ENCODE measurements at places on chromosomes 6 and 20.

GRCh38 chr20:58039274-58040092 is 189.0 kb downstream of the ANKRD60 start:
- no peak for DNase-seq

- DNase-seq: peak; percentile 17
Measured at GRCh38 chr6:63677282-63677681, 41.7 kb downstream of the PHF3 start.

- DNase-seq: no peak
Measured at GRCh38 chr20:47156301-47157137, 200.0 kb downstream of the ZMYND8 start.

GRCh38 chr6:13049666-13050254 is 278.6 kb downstream of the TBC1D7 start:
- DNase-seq: no peak

- no peak for DNase-seq
Measured at GRCh38 chr6:19811397-19812079, 25.6 kb upstream of the ID4 start.

- DNase-seq: no peak
Measured at GRCh38 chr6:32411566-32412327, 4.8 kb upstream of the BTNL2 start.

GRCh38 chr6:85449388-85449817 is 480 bp upstream of the NT5E start:
- no peak for DNase-seq

- DNase-seq: peak; percentile 29
Measured at GRCh38 chr6:80249897-80250296, 143.4 kb downstream of the BCKDHB start.

DNA sequence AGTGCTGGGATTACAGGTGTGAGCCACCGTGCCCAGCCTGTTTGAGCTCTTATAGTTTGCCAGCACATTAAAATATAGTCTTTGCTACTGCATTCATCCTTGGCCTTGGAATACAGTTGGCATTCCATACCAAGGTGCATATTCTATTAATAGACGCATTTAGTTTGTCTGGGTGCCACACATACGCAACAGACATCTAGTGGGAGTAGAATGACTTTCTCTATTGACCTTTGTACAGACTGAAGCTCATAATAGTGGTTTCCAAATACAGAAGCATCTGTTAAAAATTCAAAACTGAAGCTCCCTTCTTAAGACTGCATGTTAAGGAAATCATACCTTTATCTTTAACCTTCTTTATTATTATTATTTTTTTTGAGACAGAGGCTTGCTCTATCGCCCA is 46.7 kb upstream of the FNDC1 start:
- peak; percentile 51 for DNase-seq

GRCh38 chr6:134593442-134593841 is 275.5 kb upstream of the SGK1 start:
- no peak for DNase-seq

DNA sequence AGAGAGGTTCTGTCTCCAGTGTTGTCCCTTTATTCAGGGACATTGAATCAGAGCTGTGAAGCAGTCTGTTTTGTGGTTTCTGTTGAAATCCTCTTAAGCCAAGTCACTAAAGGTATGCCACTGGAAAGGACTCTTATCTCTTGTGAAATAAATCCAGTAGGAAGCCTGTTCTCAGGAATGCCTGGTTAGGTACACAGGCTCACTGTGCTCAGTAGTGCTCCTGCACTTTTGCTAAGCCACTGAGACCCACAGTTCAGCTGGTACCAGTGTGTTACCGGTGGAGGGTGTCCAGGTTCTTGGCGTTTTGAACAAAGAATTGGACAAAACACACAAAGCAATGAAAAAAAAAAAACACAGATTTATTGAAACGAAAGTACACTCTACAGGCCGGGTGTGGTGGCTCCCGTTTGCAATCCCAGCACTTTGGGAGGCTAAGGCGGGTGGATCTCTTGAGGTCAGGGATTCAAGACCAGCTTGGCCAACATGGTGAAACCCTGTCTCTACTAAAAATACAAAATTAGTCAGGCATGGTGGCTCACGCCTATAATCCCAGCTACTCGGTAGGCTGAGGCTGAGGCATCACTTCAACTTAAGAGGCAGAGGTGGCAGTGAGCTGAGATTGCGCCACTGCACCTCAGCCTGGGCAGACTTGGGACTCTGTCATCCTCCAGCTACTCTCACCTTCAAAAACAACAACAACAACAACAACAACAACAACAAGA is 186.1 kb downstream of the JARID2 start:
- DNase-seq: peak; percentile 46

DNA sequence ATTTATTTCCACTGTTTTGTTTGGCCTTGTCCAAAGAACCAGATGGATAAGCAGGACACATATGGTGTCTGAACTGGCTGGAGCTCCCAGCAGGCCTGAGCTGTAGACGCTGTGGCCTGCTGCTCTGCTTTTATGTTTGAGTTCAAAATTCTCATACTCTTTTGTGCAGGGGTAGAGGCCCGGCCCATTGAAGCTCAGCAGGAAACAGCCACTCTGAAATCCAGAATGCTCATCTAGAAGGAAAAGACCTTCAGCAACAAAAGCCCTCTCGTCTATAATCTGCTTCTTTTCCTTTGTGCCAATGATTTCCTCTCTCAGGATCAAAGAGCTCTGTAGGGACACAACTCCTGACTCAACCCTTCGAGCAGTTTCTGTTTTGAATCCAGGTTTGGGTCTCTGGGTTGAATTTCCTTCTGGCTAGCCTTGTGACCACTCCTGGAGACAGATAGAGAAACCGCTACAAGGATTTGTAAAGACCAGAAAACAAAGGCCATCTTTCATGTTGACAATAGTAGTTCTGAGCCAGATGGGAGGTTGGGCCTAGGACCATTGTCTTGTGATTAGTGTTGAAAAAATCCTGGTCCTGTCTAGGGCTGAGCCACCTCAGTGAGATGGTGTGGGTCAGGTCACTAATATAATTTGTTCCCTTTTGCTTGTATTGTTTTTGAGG is 446.7 kb downstream of the BCKDHB start:
- DNase-seq: no peak

DNA sequence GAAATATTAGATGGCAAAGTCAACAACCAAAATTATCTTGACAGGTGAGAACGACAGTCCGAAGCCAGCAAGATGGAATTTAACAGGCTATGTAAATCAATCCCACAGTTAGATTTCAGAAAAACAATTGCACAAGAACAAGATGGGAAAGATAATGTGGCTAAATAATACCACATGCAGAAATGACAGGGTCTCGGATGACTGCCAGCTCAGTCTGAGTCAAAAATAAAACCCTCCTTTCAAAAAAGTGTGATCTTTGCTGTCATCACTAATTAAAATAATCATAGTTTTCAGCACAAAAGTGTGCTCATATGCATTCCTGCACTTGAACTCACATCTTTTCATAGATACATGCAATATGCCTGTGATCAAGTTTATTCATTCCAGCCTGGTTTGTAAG is 25.9 kb downstream of the FOXQ1 start:
- no peak for DNase-seq

DNA sequence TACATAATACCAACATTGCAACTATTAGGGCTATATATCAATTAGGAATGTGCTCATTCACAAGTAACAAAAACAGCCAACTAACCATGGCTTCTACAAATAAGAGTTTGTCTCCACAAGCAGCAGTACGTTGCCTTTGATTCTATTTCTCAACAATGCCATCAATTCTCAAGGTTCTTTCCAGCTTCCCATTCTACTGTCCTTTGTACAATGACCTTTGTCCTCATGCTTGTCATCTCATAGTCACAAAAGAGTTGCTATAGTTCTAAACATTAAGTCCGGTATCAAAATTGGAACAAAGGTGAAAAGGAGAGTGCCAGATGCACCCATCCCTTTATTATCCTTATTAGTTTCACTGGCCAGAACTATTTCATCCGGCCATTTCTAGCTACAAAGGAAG is 30.8 kb upstream of the IRAK1BP1 start:
- DNase-seq: no peak

DNA sequence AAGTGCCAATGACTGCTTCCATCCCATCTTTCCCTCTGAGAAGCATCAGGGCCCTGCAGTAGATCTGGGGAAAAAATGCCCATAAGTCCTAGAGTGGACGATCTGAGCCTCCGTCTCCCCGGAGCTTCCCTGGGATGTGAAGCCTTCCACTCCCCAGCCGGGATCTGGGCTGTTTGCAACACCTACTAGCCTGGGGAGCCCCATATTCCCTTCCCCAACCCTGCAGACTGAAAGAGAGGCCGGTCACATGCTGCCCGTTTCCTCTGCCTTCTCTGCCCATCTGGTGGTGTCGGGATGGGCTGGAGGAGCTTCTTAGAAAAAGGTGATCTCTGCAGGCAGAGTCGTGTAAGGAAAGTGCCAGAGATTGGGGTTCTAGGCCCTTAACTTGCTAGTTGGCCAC is 1.1 kb downstream of the SNPH start:
- no peak for DNase-seq

DNA sequence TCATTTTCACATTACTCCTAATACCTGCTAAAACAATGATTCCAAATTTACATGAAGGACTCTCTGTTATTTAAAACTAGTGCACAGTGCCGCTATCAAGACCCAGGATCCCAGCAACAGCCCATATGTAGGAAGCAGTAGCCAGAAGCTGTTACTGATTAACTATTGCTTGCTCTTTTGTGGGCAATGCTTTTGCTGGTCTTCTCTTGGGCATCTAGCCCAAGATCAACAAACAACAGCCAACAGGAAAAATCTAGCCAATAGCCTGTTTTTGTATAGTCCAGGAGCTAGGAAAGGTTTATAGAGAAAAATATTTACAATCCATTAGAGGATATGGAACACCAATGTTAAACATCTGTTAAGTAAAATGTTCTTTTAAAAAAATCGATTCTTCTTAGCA is 22.1 kb upstream of the TENT5A start:
- no peak for DNase-seq

DNA sequence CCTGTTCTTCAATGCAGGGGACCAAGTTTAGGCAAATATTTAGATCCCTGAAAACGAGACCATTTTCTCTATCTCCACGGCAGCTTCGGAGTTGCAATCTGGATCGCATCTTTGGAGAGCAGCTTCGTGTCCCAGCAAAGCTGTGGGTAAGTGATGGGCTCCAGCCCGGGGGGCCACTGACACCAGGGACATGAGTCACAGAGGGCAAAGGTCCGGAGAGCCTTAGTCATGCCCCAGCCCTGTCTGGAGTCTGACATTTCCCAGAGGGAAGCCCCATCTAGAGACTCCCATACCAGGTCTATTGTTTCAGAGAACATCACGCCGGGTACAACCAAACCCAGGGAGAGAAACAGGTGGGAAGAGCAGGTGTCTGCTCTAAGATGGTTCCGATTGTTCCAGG is 95.9 kb downstream of the NFATC2 start:
- no peak for DNase-seq

DNA sequence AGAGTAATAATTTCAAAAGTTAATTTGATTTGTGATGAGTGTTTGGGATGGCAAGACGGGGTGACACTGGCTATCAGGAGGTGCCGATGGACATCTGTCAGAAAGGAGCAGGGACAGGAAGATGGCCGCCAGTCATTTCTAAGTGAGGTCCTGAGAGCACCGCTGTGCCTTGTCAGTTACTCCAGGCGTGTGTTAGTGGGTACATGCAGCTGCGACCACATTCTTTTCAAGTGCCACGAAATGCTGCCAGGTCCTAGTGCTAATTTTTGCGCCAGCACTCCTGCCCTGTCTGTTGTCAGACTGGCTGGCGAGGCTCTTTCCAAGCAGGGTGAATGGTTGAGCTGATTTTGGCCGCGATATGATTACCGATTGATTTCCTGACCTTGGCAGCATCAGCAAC is 64.6 kb upstream of the INSM1 start:
- DNase-seq: no peak

DNA sequence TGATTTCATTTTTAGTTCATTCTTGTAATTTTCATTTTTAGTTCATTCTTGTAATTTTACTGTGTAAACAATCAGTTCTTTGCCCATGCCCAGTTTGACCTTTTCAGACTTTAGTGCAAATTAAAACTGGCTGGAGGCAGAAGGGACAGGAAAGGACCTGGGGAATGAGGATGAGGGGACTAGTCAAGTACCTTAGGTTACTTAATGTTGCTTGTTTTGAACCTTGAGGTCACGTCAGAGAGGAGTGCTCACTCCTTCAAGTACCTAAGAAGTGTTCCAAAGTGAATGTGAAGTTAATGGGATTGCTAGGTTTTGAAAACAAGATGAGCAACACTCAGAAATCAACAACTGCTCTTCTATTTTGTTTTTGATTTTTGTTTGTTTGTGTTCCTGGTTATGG is 82.5 kb downstream of the FOXO3 start:
- DNase-seq: no peak

GRCh38 chr6:22699151-22699550 is 129.8 kb downstream of the HDGFL1 start:
- DNase-seq: no peak

GRCh38 chr6:129211626-129212025 is 328.7 kb downstream of the LAMA2 start:
- DNase-seq: no peak
